ENCODE measurements at places on chromosomes 2 and 18. TPM values are rescaled to one million over a fixed set of nuclear protein-coding genes. Genes with fewer than 3 reads are reported as not detected.
A peak's percentile ranks its signal among the peaks of the same experiment; 100 is the strongest.

DNA sequence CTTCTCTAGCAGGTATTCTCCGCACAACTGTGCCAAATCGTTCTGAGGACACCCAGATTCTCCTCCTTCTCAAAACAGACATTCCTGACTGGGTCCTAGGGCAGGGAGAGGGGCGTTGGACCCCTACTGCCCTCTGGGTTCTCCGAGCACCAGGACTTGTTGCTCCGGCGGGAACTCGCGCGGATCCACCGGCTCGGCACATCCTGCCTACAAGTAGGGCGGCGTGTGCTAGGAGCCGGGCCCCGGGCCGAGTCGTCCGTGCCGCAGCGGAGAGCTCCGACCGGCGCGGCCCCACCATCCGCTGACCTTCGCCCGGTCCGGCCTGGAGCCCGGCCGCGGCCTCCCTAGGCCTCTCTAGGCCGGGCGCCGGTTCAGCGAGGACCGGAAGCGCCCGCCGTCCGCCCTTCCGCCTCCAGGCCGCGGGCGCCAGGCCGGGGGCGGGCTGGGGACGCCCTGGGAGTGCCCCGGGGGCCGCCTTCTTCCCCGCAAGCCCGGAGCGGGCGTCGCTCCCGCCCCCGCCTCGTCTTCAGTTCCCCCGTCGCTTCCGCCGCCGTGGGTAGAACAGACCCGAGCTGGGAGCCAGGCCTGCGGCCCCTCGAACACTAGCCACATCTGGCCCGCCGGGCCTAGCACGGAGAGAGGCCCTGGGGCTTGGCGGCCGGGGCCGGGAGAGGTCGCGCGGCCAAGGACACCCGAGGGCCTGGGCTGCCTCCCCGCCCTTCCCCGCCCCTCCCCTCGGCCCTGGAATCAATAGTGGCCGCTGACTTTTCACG, 7.6 kb upstream of the ONECUT2 start:
- no peak for DNase-seq

The RNU2-63P gene
- not detected for total RNA-seq

GRCh38 chr2:170369894-170370293, 191.9 kb downstream of the MYO3B start:
- peak; percentile 31 for DNase-seq

DNA sequence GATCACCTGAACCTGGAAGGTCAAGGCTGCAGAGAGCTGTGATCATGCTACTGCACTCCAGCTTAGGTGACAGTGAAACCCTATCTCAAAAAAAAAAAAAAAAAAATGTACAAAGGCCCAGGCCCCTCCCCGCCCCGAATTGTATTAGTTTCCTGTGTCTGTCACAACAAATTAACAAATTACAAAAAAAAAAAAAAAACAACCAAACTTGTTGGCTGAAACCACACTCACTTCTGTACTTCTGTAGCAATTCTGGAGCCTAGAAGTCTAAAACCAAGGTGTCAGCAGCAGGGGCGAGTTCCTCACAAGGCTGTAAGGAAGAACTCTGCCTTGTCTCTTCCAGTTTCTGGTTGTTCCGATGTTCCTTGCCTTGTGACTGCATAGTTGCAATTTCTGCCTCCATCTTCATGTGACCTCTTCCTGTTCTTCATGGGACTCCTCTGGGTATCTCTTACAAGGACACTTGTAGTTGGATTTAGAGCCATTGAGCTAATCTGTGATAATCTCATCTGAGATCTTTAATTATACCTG, 100.8 kb upstream of the ZSWIM2 start:
- DNase-seq, result no peak

- no peak for DNase-seq
Measured at GRCh38 chr2:221641181-221641871, 69.2 kb upstream of the EPHA4 start.

GRCh38 chr2:47282621-47283272, 120.2 kb upstream of the MSH2 start:
- DNase-seq, result no peak

- peak; percentile 76 for DNase-seq
Measured at GRCh38 chr2:130391058-130391871, 35.4 kb downstream of the PTPN18 start.

DNA sequence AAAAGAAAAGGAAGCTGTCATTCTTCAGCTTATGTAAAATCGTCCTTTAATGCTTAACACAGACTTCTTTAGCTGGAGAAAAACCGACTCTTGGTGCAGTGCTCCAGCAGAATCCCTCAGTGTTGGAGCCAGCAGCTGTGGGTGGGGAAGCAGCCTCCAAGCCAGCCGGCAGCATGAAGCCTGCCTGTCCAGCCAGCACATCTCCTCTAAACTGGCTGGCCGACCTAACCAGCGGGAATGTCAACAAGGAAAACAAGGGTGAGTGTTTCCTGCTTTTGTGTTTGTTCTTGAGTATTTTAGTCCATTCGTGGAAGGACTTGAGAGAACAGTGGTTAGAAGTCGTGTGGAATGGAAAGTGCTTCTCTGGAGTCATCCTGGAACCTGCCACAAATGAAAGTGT, 38.9 kb downstream of the KDM3A start:
- DNase-seq, result peak; percentile 30

DNA sequence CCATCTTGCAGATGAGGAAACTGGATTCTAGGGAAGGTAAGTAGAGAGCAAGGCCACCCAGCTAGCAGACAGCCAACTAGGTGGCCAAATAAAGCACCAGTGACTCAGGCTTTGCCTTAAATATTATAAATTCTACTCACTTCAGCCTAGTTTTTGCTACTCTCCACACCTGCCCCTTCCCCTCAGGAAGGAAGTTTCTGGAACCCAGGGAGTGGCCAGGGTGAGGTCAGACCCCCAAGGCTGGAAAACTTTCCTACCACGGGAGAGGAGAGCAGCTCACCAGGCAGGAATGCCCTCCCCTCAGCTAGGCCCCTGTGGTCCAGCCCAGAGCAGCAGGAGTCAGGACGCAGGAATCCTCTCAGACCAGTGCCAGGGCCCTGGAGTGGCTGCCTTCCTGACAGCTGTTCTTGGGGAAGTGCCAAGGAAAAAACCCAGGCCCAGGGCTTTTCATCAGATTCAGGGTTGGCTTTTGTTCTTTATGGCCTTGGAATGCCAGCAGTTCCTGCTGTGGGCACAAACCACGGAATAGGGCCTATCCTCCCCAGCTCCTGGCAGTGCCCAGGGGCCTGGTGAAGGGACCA, 5.1 kb upstream of the PAX8 start:
- DNase-seq, result peak; percentile 98

DNA sequence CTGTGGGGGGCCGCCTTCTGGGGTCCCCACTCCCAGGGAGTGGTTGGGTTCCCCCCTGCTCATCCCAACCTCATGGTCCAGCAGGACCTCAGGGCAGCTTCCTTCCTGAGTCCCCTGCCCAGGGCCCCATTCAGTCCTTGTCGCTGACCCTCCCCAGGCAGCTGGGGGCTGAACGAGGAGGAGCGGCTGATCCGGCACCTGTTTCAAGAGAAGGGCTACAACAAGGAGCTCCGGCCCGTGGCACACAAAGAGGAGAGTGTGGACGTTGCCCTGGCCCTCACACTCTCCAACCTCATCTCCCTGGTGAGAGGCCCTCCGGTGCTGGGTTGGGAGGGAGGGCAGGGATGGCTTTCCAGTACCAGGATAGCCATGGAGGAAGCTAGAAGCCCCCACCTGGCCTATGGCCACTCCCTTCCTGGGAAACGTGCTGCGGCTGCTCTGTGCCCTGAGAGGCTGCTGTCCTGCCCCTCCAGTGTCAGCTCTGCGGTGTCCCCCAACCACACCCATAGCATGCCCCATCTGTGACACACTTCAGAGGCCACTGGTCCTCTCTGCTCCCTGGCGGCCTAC, 497 bp downstream of the CHRND start:
- DNase-seq, result peak; percentile 92

GRCh38 chr2:140667203-140667602, 1463.6 kb downstream of the LRP1B start:
- no peak for DNase-seq

GRCh38 chr18:48946329-48946835, 4.4 kb downstream of the SMAD7 start:
- DNase-seq, result peak; percentile 71

GRCh38 chr18:11115276-11115675, 34.1 kb downstream of the PIEZO2 start:
- DNase-seq, result no peak

The LOXL3 gene
- 3.4 TPM for total RNA-seq

DNA sequence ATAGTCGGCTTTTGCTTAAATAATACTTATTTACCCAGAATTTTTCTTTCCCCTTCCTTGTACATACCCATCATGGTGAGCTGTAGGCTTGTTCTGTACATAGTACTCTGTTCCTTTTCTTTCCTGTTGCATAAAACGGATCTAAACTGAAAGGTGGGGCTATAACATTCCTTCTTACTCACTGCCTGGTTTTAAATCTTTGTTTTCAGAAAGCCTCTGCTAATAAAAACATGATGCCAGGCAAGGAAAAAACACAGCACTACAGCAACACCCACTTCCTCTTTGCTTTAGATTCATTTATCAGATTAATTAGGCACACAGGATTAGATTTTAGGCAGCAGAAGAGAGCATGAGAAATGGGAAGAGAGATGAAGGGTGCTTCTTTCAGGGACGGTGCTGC, 19.6 kb upstream of the STON1 start:
- no peak for DNase-seq

DNA sequence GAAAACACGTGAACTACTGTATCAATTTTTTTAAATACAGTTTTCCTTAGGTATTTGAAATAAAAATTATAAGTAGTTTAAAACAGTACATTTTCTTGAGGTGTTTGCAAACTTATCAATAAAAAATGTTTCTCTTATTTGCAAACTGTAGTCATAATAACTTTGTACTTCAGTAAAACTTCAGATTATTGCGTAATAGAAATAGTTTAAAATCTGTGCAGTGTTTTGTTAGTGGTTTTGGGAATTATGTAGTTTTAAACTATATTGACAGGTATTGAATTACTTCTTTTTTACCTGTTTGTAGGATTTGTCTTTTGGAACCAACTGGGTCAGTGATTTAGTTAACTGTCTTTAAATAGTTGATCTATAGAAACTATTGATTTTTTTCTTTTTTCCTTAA, 7.3 kb downstream of the NAPG start:
- DNase-seq, result no peak

The RRM2 gene
- total RNA-seq, result 0.72 TPM

The TMX3 gene
- total RNA-seq, result 96.9 TPM

DNA sequence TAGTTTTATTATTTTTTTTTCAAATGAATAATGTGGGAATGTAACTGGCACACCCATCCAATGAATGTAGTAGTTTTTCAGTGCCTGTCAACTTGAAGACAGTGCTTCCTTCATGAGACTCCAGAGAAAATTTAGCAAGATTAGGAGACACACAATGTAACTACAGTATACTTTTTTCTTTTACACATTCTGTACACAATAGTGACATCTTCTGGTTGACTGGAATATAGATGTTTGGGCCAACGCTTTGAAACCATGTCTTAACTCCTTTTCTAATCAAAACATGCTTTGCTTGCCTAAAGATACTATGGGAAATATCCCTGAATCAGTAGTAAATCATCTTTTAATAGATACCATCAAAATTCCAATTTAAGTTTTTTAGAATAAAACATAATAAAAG, 229.5 kb upstream of the ZC3H15 start:
- peak; percentile 66 for DNase-seq

GRCh38 chr2:225353579-225354085, 45.9 kb upstream of the NYAP2 start:
- DNase-seq, result no peak

GRCh38 chr2:70115646-70116442, 28.6 kb downstream of the PCBP1 start:
- peak; percentile 80 for DNase-seq

DNA sequence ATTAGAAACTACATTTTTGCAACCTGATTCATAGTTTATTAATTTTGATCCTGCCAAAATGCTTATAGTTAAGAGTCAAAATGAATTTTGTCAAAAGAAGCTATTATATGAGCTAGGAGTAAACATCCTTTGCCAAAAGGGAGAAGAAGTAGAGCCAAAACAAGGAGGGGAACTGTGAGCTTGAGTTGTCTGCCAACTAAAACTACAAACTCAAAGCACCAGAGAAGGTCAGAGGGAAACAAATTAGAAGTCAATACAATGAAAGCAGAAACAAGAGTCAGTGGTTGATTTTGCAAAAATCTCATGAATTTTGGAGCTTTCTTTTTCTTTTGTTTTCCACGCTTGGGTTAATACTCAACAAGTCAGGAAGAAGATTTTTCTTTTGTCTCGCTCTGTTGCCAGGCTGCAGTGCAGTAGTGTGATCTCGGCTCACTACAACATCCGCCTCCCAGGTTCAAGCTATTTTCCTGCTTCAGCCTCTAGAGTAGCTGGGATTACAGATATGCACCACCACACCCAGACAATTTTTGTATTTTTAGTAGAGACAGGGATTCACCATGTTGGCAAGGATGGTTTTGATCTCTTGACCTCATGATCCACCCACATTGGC, 508.5 kb downstream of the RIT2 start:
- no peak for DNase-seq

The NRP2 gene
- total RNA-seq, result 3.9 TPM

DNA sequence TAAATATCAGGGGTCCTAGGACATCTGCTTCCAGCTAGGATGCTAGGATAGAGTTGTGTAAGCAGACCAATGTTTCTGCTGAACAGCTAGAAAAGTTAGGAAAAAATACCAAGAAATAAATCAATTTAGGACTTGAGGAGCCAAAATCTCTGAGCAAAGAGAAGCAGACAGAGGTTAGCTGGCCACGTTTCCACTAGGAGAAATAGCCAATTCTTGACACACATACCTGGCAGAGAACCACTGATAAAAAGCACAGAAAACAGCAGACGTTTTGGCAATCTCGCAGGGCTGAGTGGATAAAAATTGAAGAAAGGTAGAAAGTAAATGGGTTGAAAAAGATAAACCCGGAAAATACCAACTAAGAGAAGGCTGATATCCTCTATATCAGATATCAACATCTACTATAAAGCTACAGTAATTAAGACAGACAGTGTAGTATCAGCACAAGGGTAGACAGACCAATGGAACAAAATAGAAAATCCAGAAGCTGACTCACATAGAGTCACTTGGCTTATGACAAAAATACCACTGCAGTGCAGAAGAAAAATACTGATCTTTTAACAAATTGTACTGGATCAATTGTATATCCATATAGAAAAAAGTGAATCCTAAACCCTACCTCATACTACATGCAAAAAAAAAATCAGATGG, 306.1 kb upstream of the KLHL29 start:
- DNase-seq, result no peak

The IKZF2 gene
- total RNA-seq, result 4.9 TPM

DNA sequence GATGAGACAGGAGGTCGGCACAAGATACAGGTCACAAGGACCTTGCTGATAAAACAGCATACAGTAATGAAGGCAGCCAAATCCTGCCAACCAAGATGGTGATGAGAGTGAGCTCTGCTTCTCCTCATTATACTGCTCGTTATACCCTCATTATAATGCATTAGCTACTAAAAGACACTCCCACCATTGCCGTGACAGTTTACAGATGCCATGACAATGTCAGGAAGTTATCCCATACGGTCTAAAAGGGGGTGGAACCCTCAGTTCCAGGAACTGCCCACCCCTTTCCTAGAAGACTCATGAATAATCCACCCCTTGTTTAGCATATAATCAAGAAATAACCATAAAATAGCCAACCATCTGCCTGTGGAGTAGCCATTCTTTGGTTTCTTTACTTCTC, 224.2 kb downstream of the RBM43 start:
- no peak for DNase-seq

- DNase-seq, result peak; percentile 38
Measured at GRCh38 chr18:70384181-70384790, 95.4 kb downstream of the SOCS6 start.

The UPP2 gene
- not detected for total RNA-seq

- DNase-seq, result peak; percentile 4
Measured at GRCh38 chr2:1371082-1371481, 42.2 kb upstream of the TPO start.

Measured in myocyte (in vitro differentiated cells).